ENCODE measurements at places on chromosomes 1 and 21.

- DNase-seq: no peak
Measured at GRCh38 chr1:82924666-82925065, 1074.3 kb downstream of the TTLL7 start.

GRCh38 chr1:100075773-100076172 lies 57.0 kb downstream of the SASS6 start:
- DNase-seq: peak; percentile 8

DNA sequence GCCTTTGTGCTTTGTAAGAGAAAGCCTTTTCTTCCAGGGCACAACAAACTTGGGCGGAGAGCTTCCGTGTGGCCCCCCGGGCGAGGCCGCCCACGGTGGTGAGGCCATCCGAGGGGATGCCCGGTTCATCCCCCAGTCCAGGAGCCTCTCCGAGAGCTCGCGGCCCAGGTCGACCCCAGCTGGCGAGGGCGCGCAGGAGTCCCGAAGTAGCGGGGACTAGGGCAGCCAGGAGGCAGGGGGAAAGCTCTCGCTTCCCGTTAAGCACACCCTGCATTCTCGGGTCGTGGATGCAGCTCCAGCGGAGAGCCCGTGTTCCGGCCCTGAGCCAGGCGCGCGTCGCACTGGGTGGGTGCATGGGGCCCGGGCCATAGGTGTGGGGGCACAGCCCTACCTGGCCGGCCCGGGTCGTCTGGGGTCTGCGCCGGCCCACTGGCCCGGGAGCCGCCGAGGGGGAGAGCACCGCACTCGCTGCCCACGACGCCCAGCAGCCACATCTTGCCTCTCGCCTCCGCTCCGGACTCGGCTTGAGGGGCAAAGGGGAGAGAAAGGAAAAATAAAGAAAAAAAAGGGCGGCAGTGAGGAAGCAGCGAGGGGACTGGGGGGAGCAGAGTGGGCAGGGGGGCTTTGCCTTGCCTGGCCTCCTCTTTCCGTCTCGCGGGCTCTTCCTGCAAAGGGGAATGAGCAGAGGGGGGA lies 1.8 kb downstream of the RNF220 start:
- DNase-seq: peak; percentile 35

DNA sequence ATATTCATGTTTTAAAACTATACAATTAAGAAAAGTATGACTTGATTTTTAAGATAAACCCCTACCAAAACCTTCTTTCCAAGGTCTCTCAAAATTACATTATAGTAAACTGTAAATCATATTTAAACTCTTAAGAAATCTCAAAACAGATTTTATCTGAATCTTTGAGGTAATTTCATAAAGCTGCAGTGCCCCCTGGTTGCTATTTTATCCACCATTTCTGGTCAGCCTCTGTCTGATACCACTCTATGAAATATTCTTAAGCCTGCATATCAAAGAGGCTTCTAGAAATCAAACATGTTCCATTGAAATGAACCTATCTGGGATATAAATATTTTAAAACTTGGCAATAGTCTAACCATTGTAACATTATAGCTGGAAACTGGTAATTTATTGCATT lies 317.3 kb downstream of the COL11A1 start:
- DNase-seq: peak; percentile 16

DNA sequence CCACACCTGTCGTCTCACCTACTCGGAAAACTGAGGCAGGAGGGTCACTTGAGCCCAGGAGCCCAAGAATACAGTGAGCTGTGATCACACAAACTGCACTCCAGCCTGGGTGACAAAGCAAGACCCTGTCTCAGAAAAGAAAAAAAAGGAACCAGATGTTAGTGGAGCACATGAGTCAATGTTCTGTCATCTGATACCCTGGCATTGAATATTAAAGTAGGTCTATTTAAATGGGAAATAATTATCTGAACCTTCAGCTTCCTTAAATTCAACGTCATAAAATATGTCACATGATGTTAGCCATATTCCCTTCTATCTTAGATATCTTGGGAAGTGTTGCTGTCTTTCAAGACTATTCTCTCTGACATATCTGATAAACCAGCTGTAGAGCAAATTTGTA lies 47.3 kb downstream of the NCAM2 start:
- no peak for DNase-seq

GRCh38 chr1:156689953-156690674 lies 12.9 kb upstream of the NES start:
- no peak for DNase-seq

DNA sequence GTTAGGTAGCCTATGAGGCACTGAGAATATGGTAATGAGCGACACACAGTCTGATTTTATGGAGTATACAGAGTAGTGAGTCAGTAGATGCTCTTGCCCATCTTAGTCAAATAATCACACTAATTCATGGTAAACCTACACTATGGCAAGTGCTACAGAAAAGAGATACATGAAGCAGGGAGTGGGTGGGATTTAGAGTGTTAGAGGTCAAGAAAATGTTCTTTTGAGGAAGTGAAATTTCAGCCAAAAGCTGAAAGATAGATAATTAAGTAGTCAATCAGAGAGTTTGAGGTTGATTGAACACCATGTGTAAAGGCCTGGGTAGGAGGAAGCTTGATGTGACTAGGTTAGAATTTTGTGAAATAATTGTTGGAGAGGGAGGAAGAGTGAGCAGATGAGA lies 14.7 kb downstream of the MDM4 start:
- DNase-seq: no peak

GRCh38 chr1:10286244-10286643 lies 75.9 kb downstream of the KIF1B start:
- no peak for DNase-seq

- DNase-seq: no peak
Measured at GRCh38 chr1:212614453-212615200, 6.1 kb downstream of the ATF3 start.

GRCh38 chr1:45843474-45843905 lies 40.1 kb downstream of the MAST2 start:
- DNase-seq: peak; percentile 22

DNA sequence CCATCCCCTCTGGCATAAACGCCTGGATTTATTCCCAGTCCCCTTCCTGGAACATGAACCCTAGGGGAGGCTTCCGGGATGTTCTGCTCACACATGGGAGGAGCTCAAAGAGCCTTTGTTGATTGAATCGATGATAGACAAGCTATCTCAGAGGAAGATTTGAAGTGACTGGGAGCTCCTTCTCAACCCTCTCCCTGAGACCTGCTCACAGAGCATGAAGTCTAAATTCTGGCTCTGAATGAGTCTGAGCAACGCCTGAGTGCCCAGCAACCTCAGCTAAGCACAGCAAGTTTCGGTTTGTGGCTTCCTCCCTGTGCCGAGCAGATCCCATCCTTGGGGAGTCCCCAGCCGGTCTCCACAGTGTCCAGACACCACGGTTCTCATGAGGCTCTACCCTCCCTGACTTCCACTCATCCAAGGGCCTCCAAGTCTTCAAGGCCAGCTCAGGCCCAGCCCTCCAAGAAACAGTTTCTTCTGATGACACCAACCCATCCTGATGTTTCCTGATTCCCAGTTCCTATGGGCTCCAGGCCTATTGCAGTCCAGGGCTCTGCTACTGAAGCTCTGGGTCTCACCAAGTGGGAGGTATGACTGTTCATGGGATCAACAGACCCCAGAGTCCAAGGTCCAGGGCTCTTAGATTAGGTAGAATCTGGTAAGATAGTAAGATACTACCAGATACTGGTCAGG lies 190.8 kb downstream of the DYRK1A start:
- DNase-seq: no peak

DNA sequence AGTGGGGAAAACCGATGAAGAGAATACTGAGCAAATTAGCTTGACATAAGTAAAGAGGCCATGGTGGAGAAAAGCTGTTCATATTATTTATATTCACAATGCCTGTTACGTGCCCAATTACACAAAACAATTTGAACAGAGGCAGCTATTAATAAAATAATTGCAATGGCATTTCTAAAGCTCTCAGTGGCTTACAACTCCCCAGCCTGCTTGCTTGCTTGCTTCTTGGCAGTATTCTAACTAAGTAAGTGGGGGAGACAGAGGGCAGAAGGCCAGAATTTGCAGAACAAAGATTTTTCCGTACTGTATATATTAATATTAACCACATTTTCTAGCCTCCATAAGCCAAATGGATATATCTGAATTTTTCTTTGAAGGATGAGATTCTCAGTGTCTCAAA lies 12.9 kb downstream of the PTPN14 start:
- DNase-seq: no peak

GRCh38 chr21:35599164-35599563 lies 461.2 kb downstream of the SETD4 start:
- DNase-seq: no peak

- peak; percentile 70 for DNase-seq
Measured at GRCh38 chr21:41168391-41169257, 664 bp downstream of the BACE2 start.

- DNase-seq: no peak
Measured at GRCh38 chr21:26077521-26077920, 93.0 kb downstream of the APP start.

DNA sequence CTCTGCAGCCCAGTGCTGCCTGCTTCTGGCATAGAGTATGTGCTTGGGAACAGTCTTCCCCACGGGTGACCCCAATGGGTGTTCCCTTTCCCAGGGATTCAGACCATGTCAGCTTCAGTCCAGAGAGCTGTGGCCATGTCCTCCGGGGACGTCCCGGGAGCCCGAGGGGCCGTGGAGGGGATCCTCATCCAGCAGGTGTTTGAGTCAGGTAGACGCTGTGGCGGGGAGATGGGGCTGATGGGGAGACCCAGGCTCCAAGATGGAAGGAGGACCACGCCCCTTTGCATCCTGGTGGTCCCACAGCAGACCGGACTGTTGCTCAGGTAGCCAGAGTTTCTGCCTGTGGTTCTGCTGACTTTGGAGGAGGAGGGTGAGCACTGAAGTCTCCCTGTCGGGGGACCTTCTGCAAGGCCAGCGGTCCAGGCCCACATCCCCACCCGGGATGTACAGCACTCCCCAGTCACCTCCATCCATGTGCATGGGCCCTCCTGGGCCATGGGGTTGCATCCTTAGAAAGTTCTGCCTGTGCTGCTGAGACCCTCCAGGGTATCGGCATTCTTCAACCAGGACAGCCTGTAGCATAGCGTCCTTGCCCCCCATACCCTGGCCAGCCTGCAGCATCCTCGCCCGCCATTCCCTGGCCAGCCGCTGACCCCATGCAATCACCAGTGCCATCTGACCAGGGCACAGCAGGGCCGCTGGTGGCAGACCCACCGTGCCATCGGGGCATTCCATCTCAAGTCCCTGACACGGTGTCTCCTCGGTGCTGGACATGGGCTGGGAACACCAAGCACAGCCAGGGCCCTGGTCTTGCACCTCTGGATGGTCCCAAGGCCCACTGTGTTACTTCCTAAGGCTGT lies 2.8 kb downstream of the AIRE start:
- DNase-seq: no peak

DNA sequence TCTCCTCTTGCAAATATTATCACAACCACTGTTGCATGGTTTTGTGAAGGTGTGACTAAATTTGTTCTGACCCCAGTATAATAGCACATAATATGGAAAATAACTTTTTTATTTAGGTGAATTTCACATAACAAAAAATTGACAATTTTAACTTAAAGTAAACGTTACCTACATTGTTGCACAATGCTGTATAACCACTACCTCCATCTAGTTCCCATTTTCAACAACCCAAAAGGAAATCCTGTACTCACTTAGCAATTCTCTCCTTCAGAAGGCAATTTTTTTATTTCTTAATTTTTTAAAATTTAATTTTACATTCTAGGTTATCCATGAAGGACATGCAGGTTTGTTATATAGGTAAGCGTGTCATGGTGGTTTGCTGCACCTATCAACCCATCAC lies 95.2 kb downstream of the KCNJ6 start:
- DNase-seq: no peak

DNA sequence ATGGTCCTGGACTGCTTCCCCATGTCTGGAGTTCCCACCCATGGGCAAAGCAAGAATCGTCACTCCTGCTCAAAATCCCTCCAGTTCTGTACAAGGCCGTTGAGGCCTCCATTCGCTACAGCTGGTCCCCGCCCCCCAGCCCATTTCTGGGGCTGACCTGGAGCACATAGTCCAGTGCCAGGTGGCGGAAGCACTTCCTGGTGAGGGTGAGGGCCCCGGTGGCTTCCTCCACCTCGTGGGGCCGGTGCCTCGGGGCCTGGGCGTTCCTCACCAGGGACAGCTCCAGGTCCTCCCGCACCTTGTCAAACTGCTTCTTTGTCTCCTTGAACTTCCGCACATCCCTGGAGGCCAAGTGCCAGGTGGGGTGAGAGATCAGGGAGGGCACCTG lies 7.4 kb downstream of the ACAP3 start:
- DNase-seq: no peak

- no peak for DNase-seq
Measured at GRCh38 chr1:174247472-174247871, 88.2 kb downstream of the RABGAP1L start.

GRCh38 chr1:56321150-56321490 lies 258.2 kb downstream of the PLPP3 start:
- no peak for DNase-seq

GRCh38 chr1:183670169-183670568 lies 17.1 kb upstream of the APOBEC4 start:
- no peak for DNase-seq

DNA sequence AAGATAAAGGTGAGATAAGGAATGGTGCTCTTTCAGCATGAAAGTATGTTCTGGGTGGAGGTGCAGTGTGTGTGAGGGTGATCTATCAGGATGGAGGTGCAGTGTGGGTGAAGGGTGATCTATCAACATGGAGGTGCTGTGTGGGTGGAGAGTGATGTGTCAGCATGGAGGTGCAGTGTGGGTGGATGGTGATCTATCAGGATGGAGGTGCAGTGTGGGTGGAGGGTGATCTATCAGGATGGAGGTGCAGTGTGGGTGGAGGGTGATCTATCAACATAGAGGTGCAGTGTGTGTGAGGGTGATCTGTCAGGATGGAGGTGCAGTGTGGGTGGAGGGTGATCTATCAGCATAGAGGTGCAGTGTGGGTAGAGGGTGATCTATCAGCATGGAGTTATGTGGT lies 12.3 kb upstream of the MAP10 start:
- DNase-seq: no peak

- no peak for DNase-seq
Measured at GRCh38 chr1:1083416-1084371, 9.6 kb upstream of the RNF223 start.

GRCh38 chr1:36157115-36157903 lies 1.3 kb downstream of the MAP7D1 start:
- DNase-seq: no peak

GRCh38 chr1:37593726-37594125 lies 2.0 kb downstream of the GNL2 start:
- DNase-seq: no peak

GRCh38 chr21:40766381-40766780 lies 80.6 kb downstream of the DSCAM start:
- DNase-seq: no peak

- DNase-seq: peak; percentile 6
Measured at GRCh38 chr1:235327559-235328270, at the start of gene ARID4B. Gene ARID4B, minus strand, starts transcription at chr1:235328179. Its CDS starts 1,260 bp downstream, at chr1:235326919.

- DNase-seq: peak; percentile 70
Measured at GRCh38 chr1:203127666-203128430, at the start of gene ADORA1. Gene ADORA1, plus strand, starts transcription at chr1:203127726. Its CDS starts 1,116 bp downstream, at chr1:203128842.

- no peak for DNase-seq
Measured at GRCh38 chr1:8487249-8487648, 169.3 kb downstream of the SLC45A1 start.

- DNase-seq: no peak
Measured at GRCh38 chr21:38067086-38067739, 151.0 kb upstream of the KCNJ6 start.

GRCh38 chr1:8908388-8909151 lies 30.1 kb upstream of the ENO1 start:
- no peak for DNase-seq

GRCh38 chr1:107782217-107782845 lies 182.6 kb downstream of the VAV3 start:
- DNase-seq: peak; percentile 48

GRCh38 chr1:3192825-3193224 lies 123.8 kb downstream of the PRDM16 start:
- DNase-seq: no peak

Measured in EL (cell line).